Stimulated activated naive B cell treated with anti-CD40 and anti-IgM and Interleukin-4, amounts not matched to agents 10 μg/mL and 1 μg/mL and 100 μg/mL, for 72 hours (primary cell): ENCODE measurements at places on chromosomes 6 and 20.

DNA sequence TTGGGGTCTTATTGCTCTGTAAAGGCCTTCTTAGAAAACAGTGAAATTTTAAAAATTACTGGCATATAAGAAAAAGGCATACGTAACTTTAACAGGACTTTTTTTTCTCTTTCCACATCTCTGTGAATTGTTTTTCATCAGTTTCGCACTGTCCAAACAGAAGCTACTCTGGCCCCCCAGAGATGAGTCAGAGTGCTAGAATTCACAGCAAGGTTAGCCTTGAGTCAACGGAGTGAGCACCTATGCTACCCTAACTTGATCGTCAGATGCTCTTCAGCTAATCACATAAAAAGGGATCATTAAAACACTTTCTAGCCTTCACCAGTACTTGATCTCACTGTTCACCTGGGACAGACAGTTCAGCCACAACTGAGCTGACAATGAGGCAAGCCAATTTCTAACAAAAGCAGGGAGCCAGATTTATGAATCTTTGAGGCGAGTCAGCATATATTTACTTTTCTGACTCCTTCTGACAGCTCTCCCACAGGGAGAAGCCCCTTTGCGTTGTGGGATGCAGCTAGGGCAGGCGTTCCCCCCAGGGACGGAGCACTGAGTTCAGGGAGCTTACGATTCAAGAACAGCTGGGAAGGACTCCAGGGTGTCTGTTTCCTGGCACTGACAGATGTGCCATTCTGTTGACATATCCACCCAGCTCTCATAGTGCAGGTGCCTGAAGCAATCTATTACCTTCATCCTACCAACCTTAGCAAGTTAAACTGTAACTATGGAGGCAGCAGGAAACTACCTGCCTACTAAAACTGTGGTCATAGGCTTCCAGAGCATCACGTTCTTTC is 46.4 kb upstream of the SPDEF start:
- H3K4me1 ChIP-seq: peaks cover 23% of the 10 kb centered on the region
- DNase-seq: no peak
- H3K27ac ChIP-seq: peak overlapping the region; percentile 5
- H3K36me3 ChIP-seq: peaks cover 19% of the 10 kb centered on the region
- H3K4me3 ChIP-seq: no peak overlapping the region

DNA sequence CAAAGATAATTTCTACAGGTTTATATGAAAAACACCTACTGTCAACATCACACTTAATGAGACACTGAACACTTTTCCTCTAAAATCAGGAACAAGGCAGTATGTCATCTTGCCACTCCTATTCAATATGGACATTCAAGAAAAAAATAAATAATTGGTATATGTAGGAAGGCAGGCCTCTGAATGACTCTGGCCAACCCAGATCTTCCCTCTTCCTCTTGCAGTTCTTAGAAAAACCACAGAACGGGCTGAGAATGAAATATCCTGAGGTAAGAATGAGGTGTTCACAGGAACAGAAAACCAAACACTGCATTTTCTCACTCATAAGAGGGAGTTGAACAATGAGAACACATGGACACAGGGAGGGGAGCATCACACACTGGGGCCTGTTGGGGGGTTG is 1207.2 kb upstream of the CITED2 start:
- no peak overlapping the region for H3K4me3 ChIP-seq
- H3K27me3 ChIP-seq: peaks cover 6% of the 10 kb centered on the region
- H3K27ac ChIP-seq: no peak overlapping the region
- H3K36me3 ChIP-seq: no peaks in the 10 kb centered on the region

DNA sequence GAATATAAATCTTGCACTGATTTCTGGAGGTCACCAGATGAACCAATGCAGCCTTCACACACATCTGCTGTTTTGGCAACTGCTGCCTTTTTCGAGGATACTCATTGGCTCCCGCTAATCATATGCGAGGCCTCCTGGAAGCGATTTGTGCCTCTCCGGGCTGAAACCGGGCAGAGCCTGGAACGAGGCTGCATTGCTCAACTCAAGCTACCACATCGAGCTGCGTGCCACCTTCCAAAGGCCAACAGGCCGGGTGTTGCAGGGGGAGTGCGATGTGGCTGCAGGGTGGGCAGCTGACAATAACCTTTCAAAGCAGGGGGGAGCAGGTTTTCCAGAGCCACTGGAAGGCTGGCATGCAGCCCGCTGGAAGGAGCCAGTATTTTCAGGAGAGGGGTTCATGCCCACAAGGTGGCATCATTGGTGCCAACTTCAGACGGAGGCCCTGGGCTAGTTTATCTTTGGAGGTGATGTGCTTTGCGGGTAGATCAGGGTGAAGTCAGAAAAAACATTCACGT is 122.6 kb upstream of the IFNGR1 start:
- H3K27me3 ChIP-seq: no peaks in the 10 kb centered on the region
- H3K4me3 ChIP-seq: peak overlapping the region; percentile 35
- DNase-seq: no peak
- H3K4me1 ChIP-seq: peaks cover 17% of the 10 kb centered on the region
- H3K36me3 ChIP-seq: no peaks in the 10 kb centered on the region

- H3K4me3 ChIP-seq: peak overlapping the region; percentile 37
- H3K4me1 ChIP-seq: peaks cover 17% of the 10 kb centered on the region
- no peaks in the 10 kb centered on the region for H3K27me3 ChIP-seq
Observed at GRCh38 chr20:62836967-62837490, 20.2 kb downstream of the COL9A3 start.

- H3K4me3 ChIP-seq: no peak overlapping the region
- peaks cover 30% of the 10 kb centered on the region for H3K36me3 ChIP-seq
- no peak for DNase-seq
- H3K4me1 ChIP-seq: peaks cover 41% of the 10 kb centered on the region
- no peak overlapping the region for H3K27ac ChIP-seq
- no peaks in the 10 kb centered on the region for H3K27me3 ChIP-seq
Observed at GRCh38 chr20:47400685-47401084, 44.2 kb upstream of the ZMYND8 start.

DNA sequence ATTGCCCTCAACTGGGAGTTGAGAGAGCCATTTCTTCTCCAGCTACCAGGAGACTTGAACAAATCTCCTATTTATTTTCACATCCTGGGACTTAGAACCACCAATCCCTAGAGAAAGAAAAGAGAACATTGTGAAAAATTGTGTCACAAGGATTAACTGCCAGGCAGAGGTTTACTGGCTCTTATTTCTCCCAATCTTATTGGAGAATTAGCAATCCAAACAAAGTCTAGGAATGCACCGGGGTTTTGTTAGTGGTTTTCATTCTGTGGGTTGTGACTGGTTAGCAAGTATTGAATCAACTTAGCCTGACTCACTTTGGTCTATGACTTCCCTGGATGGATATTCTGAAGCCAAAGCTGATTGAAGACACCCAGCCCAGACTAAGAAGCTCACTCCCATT is 21.2 kb upstream of the ENPP5 start:
- H3K4me1 ChIP-seq: no peaks in the 10 kb centered on the region
- DNase-seq: no peak
- no peak overlapping the region for H3K27ac ChIP-seq
- no peaks in the 10 kb centered on the region for H3K36me3 ChIP-seq
- no peak overlapping the region for H3K4me3 ChIP-seq
- H3K27me3 ChIP-seq: peaks cover 18% of the 10 kb centered on the region

DNA sequence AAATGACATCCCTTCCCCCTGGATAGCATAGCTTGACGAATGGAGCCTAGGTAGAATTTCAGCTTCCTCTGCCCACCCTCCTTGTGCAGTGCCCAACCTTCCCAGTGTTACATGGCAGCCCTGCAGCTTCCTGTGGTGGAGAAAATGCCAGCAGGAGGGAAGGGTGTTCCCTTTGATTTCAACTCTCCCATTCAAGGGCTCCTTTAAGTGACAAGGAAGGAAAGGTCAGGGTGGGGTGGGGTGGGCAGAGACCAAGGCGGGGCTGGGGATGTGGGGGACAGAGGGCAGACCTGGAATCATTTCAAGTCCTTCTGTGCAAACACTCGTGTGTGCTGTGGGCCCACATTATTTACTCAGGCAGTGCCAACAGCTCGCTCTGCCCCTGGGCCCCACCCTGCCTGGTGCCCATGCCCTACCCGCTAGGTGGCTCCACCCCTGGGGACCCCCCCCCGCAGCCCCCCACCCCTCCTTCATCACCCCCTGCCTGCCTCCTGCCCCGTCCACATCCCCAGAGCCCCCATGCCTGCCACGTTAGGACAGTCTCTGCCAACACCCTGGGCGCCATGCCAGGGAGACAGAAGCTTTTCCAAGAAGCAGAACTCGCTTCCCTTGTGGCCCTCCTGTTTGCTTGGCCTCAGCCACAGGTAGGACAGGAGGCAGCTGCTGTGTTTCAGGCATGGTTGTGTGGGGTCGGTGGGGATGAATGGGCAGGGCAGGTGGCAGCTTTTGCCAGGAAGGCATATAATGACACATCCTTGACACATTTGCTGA is 9.4 kb downstream of the SPDEF start:
- no peak overlapping the region for H3K4me3 ChIP-seq
- H3K27me3 ChIP-seq: peaks cover 5% of the 10 kb centered on the region
- DNase-seq: no peak
- no peaks in the 10 kb centered on the region for H3K36me3 ChIP-seq
- no peaks in the 10 kb centered on the region for H3K4me1 ChIP-seq

- no peaks in the 10 kb centered on the region for H3K27me3 ChIP-seq
- H3K27ac ChIP-seq: no peak overlapping the region
- H3K36me3 ChIP-seq: no peaks in the 10 kb centered on the region
- H3K4me1 ChIP-seq: peaks cover 5% of the 10 kb centered on the region
- DNase-seq: no peak
- no peak overlapping the region for H3K4me3 ChIP-seq
Observed at GRCh38 chr6:113411011-113411410, 446.1 kb upstream of the MARCKS start.
